ENCODE measurements at places on chromosomes 4 and X.

DNA sequence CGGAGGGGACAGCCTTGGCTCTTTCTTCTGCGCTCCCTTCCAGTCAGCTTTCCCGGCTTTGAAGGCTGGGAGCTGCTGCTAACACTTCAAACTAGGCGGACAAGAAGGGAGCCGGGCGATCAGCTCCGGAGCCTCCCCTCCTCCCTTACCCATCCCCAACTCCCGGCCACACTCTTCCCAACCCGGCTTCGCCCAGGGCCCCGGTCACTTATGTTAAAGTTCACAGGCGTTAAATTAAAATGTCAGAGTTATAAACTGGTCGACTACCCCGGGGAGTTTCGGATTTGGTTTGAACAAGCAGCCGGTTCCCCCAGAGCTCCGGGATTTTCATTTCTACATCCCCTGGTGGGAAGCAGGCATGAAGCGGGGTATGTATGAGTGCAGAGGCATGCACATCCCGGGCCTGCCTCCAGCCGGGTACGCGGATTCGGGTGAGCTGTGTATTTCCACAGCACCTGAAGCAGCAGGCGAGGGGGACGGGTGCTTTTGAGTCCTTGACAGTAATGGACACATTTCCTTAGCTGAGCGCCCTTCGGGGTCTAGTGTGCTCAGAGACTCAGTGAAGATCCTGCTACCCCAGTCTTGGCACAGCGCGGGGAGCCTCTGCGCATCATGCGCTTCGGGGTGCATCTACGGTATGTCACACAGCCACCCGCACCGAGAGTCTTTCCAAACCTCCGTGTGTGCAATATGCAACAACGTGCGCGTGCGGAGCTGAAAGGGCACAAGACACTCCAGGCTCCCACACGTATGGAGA is 880 bp downstream of the UNC5C start:
- DNase-seq = no peak

DNA sequence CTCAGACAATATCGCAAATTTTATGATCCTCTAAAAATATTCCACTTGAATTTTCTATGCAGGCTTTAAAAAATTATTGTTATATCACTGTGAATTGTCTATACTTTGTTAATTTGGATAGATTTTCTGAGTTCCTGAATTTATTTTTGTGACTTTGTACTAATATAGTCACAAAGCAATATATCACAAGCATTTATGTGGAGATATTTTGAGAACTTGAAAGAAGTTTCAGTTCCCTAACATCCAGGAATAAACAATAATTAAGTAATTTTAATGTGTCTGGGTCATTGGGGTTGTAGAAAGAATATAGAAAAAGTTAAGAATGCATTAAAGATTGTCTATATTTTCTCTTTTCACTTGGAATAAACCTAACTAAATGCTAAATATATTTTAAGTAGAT is 32.0 kb downstream of the CXCL8 start:
- DNase-seq = no peak

DNA sequence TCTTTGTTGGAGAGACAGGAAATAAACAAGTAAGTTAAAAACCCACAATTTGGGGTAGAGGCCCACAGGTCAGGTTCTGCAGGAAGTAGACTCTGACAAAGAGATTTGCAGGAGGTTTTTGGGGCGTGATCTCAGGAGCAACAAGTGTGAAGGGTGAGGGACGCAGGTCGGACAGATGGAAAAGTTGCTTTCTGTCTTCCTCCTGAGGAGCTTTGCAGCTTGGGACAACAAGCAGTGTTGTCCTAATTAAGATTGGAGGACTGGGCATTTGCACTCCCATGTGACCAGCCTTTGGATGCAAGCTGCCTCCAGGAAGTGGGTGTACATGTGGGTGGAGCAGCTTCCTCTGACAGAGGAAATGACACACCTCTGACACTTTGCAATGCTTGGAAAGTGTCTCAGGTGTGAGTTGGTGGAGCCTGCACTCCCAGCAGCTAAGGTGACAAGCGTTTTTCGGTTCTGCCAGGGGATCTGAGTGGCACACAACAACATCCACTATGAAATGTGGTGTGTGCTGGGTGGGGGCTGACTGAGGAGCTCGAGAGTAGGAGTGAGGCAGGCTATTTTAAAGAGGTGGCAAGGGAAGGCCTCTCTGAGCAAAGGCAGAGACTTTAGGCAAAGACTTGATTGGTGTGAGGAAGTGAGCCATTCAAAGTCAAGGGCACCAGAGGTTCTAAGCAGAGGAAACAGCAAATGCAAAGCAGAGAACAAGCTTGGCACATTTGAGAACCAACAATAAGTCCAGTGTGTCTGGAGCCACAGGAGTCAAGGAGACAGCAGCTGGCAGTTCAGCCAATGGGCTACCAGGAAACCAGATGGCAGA is 339.8 kb upstream of the GATB start:
- no peak for DNase-seq

GRCh38 chrX:12844319-12844718 is 22.6 kb upstream of the TLR7 start:
- DNase-seq = no peak

DNA sequence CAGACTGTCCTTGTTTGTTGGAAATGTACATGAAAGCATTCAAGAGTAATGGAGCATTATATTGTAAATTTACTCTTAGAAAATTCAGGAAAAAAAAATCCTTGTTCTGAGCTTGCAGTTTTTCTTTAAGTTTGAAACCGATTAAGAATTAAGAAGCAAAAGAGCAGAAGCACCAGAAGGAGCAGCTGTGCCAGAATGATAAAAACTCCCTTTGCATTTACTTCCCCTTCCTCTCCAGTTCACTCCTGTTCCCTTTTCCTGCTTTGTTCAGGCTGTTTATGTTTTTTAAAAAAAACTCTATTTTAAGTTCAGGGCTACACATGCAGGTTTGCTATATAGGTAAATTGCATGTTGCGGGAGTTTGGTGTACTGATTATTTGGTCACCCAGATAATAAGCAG is 90.3 kb downstream of the ATOH1 start:
- no peak for DNase-seq

DNA sequence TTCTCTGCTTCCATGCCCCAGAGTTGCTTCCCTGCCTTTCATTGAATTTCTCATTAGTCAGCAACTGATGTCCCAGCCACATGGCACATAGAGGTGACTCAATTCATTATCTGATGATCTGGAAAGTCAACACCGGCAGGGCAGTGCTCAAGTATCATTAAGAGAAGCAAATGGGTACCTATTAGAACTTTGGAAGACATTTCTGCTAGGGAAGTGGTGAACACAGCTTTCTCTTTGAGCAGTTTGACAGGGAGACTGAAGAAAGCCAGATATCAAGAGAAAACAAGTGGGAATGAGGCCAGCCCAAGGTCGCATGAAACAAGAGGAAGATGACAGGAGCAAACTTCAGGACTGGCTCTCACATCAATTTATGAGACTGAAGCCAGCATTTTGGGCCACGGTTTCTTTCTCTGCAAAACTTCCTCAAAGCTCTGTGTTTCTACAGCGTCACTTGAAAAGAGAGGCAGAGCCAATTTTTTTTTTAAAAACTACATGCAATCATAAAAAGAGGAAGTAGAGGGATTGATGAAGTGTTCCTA is 108.3 kb upstream of the RPS6KA3 start:
- no peak for DNase-seq

DNA sequence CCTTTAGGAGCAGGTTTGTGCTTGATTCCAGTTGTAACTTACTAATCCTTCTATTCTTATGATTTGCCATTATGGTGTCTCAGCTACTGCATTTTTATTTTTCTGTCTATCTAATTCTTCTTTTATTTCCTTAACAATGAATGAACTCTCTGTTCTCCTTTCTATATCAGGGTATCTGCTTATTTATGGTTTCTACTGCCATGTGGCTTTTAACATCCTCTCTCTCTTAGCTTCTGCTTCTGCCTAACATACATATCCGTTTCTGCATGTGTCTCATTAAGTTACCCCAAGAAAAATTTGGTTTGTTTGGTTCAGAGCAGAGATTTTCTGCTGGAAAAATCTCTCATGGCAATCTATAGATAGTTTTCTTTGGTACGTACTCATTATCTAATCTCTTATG is 614.4 kb downstream of the RPA4 start:
- no peak for DNase-seq

Data from hematopoietic multipotent progenitor cell treated with erythropoietin and hydrocortisone succinate and interleukin-3 and kit ligand, for 15 days (in vitro differentiated cells).